ENCODE measurements at places on chromosomes 7 and 10. TPM values are rescaled to one million over a fixed set of nuclear protein-coding genes. Genes with fewer than 3 reads are reported as not detected.

DNA sequence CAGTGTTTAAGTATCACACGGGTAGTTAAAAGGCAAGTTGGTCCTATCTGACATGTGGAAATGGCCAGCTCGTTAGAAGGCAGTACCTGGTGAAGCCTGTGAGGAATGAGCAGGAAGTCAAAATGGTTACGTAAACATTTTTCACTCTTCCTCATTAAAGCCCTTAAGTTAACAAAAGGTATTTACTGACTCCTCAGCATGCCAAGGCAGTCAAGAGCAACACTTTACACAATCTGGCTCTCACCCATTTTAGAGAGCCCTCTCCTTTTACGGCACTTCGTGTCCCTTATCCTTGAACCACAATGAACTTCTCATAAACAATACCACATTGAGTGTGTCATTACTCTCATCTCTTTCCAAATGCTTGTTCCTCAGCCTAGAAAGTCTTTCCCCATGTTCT, 11.0 kb upstream of the RSBN1L start:
- DNase-seq: no peak

DNA sequence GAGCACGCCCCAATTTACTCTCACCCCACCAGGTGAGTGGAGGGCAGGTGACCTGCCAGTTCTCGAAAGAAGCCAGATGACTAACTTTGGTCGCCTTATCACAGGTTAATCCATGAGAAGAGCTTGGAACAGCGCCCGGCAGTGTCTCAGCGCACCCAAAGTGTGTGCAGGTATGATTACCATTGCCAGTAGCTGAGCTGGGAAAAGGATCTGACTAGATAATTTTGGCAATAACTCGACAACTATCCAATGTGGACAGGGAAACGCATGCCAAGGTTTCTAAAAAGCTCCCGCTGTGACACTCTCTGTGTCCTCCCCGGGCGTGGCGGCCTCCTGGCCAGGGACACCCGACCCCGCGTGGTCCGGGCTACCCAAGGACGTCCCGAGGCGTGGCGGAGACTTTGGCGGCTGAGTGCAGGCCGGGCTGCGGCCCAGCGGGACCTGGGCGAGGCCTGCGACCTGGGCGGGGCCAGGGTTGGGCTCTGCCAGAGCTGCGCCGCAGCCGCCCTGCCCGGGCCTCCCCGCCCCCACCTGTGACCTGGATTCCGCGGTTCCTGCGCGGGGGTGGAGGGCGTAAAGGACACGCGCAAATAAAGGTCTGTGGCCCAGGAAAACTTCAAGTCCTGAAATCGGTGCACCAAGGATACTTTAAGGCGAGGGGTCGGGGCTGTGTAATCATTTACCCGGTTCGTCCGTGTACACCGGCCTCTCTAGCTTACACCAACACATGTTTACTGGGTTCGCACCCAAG, 13.7 kb upstream of the WAPL start:
- DNase-seq: peak; percentile 64

DNA sequence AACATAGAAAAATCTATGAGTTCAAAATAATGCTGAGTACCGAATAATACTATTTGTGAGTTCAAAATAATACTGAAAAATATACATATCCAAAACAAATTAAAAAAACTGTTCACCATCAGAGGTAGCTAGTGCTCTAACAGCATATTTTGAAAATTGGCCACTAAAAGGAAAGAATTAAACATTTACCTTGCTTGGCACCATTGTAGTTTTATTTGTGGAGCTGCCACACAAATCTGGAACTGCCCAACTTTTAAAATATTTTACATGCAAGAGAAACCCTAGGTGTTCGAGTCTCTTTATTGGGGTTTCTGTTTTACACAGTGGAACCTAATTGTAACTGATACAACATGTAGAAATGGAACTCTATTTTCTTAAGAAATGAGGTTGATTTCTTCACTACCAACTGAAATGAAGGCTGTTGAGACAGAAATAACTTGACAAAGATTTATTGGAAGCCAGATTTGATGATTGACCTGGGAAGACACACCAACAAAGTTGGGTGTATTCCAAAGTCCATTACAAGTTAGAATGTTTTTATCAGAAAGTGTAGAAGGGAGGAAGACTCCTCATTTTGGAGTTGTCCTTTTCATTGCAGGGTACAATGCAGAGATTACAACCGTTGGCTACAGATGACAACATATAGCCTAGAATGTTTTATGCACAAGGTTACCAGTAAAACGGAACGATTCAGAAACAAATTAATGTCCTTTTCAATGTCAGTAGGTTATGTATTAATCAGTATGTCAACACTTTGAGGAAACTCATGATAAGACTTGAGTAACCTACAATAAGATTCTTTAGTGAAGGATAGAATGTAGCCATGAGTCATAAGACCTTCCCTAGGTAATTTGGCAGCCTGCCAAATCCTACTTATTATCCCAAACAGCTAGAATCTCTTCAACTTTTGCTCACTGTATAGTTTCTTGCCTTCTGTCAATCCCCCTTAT, 73.8 kb upstream of the PAPSS2 start:
- peak; percentile 8 for DNase-seq

The BTBD16 gene
- total RNA-seq: 0.45 TPM

DNA sequence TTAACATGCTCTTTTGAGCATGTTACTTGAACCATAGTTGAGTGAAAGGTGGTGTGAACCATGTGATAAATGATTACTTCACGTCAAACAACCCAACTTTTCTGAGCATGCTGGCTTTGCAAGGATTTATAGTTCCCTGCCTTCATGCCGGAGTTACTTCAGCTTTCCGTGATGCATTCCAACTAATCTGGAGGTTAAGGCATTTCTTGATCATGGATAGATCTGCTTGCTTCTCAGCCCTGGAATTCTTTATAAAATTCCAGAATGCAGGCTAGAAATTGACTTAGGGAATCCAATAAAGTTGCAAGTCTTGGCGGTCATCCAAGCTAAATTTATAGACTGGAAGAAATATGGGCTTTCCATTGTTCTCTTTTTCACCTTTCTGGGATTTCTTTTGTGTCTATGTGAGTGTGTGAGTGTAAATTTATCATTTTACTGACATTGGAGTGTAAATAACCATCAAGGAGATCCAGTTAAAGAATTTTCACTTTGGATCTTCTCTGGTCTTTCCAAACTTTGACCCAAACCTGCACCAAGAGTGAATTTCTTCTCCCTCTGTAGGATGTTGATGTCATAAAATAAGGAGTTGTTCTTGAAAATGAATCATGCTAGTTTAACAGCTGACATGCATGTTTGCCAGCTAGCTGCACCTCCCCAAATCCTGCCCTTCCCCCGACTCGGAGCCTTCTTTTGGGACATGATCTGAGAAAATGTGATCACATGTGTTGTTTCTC, 289.0 kb downstream of the TWIST1 start:
- no peak for DNase-seq

DNA sequence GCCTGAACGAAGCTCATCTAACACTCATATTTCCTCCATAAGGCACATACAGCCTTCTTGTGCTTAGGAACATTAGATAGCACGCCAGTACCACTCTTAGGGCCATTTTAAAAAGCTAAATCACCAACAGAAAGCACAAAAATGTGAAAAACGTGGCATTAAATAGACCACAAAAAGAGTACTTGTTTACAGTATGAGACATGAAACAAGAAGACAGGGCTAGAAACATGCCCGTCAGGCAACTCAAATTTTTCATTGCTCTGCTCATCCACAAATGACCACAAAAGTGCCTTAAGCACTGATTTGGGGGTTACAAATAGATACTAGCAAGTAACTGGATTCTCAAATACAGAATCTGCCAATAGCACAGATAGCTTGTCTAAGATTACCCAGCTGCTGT, 67.8 kb downstream of the ELMO1 start:
- DNase-seq: no peak

DNA sequence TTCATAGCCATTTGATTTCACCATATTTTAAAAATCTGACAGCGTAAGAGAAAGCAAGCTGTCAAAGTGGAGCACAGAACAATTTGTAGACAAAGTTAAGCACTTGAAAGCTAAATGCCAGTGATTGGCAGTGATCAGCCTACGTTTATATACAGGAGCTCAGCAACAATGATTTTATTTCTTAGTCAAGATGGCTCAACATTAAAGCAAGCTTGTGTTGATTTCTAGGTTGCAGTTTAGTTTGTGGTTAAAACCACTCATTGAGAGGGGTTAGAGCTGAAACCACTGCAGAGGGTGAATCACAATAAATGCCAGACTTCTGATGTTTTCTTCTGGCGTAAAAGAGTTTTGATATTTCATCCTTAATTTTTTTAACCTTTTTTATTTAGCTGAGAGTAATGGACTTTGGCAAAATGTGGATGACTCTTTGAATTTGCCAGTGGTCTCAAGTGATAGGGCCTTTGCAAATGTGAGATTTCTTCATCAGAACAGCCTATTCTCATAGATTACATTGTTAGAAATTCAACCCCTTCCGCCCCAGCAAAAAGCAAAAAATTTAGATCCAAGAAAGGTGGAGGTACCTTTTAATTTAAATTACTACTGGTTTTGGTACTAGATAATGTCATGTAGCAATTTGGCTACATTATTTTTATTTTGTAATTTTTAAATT, 73.8 kb downstream of the SHOC2 start:
- DNase-seq: no peak

DNA sequence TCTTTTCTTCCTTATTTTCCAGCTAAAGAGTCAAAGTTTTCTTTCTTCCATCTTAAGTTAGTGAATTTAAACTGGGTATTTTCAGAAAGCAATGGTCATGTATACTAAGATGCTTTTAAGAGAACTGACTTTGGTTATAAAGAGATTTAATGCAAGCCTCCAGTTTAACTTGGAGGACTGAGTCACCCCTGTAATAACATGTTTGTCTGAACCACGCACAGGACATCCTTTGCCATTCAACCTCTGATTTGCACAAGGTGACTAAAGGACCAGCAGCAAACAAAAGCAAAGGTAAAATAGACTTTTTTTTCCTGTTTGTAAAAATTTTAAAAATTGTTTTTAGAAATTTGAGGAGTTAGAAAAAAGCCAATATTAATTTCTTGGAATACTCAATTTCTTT, 2.9 kb downstream of the HYAL4 start:
- no peak for DNase-seq

DNA sequence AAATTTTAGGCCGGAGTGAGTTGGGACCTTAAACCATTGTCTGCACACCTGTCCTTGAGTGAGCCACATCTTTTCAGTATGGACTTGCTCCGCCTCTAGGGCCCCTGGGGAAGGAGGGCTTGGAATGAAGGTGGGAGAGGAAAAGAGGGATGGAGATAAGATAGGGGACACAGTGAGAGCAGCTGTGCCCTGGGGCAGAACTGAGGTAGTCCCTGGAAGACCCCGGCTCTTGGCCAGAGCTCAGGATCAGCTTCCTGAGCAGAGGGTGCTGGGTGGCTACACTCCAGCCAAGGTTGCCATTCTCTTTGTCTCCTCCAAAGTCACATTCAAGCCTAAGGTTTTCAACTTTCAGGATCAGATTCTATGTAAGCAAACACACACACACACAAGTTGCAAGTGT, 82.0 kb downstream of the MKI67 start:
- DNase-seq: no peak

The EZH2 gene
- 26.0 TPM for total RNA-seq

GRCh38 chr10:92126100-92126650, 164.7 kb downstream of the CPEB3 start:
- DNase-seq: no peak

DNA sequence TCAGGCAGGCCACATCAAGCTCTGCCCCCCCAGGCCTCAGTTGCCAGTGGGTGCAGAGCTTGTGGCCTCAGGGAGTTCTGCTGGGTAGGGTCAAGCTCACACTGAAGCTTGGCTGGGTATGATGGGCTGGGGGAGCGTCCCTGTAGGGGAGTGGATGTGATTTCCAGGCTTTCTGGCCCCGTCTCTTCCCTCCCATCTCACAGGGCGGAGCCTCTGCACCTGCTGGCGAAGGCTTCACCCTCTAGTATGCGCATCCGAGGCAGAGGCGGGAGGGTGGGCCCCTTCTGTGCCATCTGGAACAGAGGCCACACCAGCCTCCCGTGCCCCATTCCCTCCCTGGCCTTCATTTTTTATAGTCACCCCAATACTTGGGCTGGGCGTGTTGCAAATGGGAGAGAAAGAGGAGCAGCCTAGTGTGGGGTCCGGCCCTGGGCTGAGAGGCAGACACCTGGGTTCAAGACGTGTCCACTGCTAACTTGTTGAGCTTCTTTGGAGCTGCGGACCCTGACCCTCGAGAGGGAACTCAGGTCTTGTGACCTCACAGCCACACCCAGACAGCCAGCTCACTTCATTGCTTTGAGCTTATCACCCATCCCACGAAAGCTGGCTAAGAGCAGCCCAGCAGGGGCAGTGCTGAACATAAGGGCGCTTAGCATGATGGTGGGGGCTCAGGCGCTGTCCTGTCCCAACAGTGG, 2.3 kb downstream of the AQP1 start:
- DNase-seq: no peak

DNA sequence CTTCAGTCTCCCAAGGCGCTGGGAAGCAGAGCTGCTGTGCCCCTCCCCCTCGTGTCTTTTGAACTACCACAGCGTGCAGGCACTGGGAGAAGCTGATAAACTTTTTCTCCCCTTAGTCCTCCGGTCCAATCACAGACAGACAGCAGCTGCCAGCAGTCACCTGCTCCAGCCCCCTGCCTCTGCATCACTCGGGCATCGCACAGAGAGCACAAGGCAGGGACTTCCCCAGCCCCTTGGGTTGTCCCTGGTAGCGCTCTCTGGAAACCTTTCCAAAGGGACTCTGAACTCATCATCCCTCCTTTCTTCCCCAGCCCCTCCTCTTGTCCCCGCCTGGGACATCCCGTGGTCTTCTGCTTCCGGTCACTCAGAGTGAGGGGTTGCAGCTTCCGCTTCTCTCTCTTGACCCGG, 1.4 kb upstream of the NEUROG3 start:
- DNase-seq: no peak

The SPDYE2B gene
- not detected for total RNA-seq

GRCh38 chr7:43922726-43923125, 3.5 kb upstream of the UBE2D4 start:
- DNase-seq: no peak

GRCh38 chr7:133635541-133635940, 382.7 kb downstream of the EXOC4 start:
- no peak for DNase-seq

- DNase-seq: no peak
These were observed 142.8 kb upstream of the EGR2 start for GRCh38 chr10:62958980-62959379.

DNA sequence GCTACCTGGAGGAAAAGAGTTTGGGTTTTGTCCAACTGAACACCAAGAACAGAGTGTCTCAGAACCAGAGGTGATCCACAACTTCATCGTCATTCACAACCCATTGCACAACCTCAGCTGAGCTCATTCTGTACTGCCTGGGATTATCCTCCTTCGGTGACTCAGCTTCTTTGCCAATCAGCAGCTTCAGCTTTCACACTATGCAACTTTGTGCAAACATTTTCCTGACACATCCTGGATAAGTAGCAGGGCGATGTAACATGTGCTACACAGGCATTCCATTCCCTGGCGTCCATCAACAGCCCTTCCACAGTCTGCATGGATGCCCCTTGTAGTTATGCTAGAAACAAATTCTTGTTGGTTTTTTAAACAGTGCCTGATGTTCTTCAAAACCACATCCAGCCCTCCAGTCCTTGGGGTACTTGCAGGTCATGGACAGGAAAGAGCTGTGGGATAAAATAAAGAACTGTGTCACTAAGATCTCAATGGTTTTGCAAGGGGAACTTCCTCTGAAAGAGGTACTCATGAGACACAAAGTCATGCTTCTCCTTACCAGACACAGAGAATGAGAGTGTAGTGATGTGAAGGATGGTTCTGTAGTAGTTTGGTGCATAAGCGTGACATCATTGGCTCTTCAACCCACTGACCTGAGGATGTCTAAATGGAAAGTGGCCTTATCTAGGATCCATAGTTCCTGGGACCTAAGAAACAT, 478.5 kb downstream of the KIF20B start:
- peak; percentile 78 for DNase-seq

The CELF2 gene
- 0.14 TPM for total RNA-seq

GRCh38 chr7:6654113-6654841, 17.2 kb downstream of the ZNF316 start:
- DNase-seq: no peak

Data from NCI-H460 (cell line).